ENCODE measurements at places on chromosomes 3 and 15.

- no peak for DNase-seq
These were observed 32.2 kb downstream of the HGD start for GRCh38 chr3:120649830-120650233.

DNA sequence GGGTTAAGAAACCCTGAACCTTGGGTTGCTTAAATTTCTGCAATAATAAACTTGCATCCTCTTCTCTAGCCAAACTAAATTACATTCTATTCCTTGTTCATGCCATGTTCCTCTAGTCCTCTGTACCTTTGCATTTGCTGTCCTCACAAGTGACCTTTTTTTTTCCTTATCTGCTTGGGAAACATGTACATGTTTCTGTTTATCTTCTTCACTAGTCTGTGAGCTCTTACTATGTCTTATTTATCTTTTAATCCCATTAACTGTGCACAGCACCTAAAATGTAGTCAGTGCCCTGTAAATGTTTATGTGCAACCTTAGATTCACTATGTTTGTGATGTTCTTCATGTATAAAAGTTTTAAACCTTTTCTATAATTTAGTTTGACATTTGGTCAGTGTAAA, 61.9 kb downstream of the REC114 start:
- no peak for DNase-seq

DNA sequence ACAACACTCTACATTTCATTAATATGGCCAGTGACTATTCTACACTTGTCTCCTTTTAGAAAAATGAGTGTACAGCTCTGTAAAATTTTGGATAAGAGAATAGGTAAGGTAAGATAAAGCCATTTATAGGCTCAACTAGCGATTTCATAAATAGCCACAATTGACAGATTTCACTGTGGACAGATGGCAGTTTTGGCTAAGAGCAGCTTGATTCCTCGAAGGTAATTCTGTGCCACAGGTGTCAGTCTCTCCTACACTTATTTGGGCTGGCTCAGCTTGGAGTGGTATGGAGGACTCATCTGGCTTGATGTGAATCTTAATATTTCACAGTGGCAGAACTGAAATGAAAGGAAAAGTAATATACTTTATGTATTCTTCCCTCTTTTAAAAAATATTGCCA, 536.7 kb upstream of the TBL1XR1 start:
- DNase-seq, result no peak

GRCh38 chr3:156483961-156484787, 70.7 kb downstream of the SSR3 start:
- peak; percentile 16 for DNase-seq

DNA sequence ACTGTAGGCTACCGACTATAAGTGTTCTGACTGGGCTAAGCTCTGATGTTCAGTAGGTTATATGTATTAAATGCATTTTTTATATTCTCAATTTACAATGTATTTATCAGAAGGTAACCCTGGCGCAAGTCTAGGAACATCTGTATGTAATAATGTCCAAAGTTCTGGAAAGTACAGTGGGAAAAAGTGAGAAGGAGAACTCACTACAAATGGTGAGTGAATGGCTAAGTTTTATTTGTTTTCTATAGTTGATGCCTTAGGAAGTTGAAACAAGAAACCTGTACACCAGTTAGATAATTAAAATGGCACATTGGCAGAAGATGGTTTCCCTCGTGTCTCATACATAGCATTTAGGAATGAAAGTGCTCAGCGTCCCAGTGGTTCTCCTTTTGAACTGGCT, 333.4 kb upstream of the THRB start:
- DNase-seq, result no peak

GRCh38 chr15:73482166-73482565, 39.2 kb downstream of the REC114 start:
- no peak for DNase-seq

- DNase-seq, result peak; percentile 7
These were observed 736 bp downstream of the IREB2 start for GRCh38 chr15:78438619-78439285.

GRCh38 chr15:99537344-99537743, 28.4 kb upstream of the MEF2A start:
- no peak for DNase-seq

- DNase-seq, result no peak
These were observed 158.8 kb downstream of the CLSTN2 start for GRCh38 chr3:140093742-140094141.

DNA sequence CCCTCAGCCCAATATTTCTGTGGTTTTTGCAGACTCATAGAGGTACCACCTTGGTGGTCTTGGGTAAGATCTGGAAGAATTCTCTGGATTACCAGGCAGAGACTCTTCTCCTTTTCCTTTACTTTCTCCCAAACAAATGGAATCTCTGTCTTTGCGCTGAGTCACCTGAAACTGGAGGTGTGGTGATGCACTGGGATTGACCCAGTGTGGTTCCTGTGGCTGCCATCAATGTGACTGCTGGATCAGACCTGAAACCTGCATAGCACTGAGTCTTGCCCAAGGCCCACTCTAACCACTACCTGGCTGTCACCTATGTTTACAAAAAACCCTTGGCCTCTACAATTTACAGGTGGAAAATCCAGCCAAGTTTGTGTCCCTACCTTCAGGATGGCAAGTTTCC, 295.3 kb downstream of the RBMS3 start:
- no peak for DNase-seq

GRCh38 chr3:158847885-158848284, 46.0 kb downstream of the MFSD1 start:
- no peak for DNase-seq

- no peak for DNase-seq
These were observed 14.8 kb upstream of the SHISA5 start for GRCh38 chr3:48518638-48519276.

- no peak for DNase-seq
These were observed 17.3 kb downstream of the CACNA2D3 start for GRCh38 chr3:54139630-54140029.

DNA sequence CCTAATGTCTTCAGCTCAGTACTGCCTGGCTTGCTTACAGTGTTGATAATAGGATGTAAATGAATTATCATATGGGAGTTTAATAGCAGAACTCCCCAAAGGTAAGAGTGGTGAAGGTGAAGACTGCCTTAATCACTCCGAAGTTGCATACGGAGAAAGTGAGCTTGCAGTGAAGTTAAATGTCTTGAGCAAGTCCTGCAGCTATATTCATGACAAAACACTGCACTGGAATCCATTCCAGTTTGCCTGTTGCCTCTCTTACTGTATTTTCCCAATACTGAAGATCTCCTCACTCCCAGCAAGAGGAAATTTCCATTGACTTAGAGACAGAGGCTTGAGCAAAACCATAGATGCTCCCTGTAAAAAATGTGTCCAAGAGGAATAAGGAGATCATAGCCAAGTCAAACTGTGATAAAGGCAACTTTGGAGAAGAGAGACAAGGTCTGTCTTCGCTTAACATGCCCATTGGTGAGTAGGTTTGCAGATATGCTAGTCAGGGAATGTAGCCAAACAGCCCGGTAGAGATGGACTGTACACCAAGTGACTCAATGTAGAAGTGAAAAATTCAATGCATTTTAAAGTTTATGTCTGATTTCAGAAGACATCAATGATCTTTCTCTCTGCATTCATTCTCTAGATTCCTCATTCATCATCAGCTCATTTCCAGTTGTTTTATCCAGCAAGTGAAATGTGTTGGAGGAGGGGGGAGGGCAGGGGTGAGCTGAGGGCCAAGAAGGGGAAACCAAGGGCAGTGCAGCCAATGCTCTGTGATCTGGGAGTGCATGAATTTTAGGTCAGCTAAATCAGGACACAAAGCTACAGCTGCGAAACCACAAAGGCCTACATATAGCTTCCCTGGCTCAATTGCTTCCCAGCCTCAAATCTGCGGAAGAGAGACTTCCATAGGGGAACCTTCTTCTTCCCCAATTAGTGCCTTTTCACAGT, 667.1 kb upstream of the NR2F2 start:
- DNase-seq, result no peak

DNA sequence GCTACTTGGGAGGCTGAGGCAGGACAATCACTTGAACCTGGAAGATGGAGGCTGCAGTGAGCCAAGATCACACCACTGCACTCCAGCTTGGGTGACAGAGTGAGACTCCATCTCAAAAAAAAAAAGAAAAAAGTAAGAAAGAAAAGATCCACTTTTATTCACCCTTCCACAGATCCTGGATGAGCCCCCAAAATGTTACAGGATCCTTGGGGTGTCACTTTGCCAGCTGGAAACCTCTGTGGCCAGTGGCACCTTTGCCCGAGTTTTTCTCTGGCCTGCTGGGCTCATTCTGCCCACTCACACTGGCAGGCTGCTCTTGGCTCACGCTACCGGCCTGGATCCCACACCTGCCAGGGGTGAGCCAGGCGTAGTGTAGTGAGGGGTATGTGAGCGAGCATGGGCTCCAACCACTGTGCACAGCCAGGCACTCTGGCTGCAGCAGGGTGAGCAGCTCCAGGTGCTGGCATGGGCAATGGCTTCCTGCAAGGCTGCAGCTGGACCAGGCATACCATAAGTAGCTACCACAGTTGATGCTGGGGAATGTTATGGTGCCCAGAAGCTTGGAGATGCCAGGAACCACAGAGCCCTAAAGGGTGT, 57.8 kb upstream of the C15orf39 start:
- no peak for DNase-seq

GRCh38 chr15:100463515-100463914, 65.2 kb downstream of the CERS3 start:
- DNase-seq, result no peak

- no peak for DNase-seq
These were observed 25.5 kb downstream of the RLBP1 start for GRCh38 chr15:89195836-89196235.

DNA sequence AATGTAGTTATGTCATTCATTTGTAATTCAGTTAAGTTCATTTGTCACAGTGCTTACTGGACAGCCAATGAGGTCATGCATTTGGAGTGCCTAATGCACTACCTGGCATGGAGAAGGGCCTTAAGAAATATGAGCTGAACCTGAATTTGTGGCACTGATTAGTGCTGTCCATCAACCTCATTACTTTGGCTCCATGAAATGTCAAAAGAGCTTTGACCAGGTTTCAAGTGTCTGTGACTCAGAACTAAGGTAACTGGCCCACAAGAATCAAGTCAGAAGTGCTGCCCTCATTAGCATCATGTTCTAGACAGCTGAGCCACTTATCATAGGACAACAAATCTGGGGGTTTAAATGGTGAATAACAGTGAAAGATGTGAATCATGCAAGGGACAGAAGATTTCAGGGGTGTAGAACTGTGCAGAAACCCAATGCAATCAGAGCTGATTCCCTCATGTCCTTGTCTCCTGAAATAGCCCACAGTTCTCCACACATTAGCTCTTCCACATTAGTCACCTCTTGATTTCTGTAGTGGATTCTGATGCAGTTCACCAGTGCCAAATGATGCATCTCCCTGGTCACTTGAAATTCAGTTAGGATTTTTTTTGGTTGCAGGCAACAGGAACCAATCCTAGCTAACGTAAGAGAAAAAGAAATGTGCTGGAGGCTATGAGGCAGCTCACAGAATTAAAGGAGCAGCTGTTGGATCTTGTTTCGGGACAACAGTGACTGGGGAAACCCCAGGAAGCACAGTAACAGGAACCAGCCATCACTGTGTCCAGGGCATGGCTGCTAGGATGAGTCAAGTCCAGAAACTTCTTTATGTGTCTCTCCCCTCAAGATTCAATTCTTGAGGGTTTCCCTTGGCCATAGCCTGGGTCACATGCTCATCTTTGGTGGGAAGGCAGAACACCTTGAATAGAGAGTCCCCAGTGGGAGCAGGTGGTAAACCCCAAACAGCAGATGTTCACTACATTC, 38.7 kb downstream of the CHST2 start:
- no peak for DNase-seq
